ENCODE measurements at places on chromosomes 12 and 14. TPM values are rescaled to one million over a fixed set of nuclear protein-coding genes. Genes with fewer than 3 reads are reported as not detected.

DNA sequence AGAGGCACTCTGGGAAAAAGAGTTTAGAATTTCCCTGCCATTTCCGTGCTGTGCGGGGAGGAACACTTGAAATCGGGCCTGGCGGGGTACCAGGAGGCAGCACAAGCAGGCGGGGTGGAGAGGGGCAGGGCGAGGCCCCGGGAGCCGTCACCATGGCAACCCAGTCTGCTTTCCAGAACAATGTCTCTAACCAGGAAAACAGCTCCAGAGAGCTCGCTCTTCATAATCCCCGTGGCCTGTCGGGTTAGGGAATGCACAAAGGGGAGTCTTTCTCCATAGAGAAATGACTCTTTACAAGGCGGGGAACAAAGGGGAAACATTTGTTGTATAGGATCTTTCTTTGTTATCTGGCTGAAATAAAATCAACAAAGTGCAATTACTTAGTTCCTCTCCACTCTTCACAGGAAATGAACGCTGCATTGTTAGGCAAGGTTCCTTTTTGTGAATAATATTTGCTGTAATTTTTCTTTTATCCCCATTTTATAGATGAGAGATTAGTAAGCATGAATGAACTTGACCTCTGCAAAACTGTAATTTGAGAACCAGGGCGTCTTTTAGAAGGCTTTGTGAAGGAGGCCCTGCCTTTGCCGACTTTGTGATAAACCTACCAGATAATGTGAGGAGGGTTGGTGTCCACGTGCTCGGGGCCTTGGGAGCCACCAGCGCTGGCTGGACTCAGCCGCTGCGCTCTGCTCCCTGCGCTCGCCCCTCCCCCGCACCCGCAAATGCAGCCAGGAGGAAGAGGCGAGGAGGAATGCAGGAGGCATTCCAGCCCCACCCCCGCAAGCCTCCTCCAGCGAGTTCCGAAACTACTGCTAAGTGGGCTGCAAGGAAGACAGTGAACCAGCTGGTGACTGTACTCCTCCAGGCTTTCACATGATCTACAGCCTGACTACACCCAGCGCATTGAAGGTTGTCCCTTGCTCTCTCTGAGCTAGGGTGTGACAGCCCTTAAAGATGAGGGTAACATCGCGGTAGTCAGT lies 105.2 kb upstream of the ATF7IP start:
- H3K4me1 ChIP-seq: peaks cover 39% of the 10 kb centered on the region
- H3K27me3 ChIP-seq: no peaks in the 10 kb centered on the region
- no peak for DNase-seq
- H3K4me3 ChIP-seq: no peak overlapping the region
- peak overlapping the region; percentile 8 for H3K27ac ChIP-seq

DNA sequence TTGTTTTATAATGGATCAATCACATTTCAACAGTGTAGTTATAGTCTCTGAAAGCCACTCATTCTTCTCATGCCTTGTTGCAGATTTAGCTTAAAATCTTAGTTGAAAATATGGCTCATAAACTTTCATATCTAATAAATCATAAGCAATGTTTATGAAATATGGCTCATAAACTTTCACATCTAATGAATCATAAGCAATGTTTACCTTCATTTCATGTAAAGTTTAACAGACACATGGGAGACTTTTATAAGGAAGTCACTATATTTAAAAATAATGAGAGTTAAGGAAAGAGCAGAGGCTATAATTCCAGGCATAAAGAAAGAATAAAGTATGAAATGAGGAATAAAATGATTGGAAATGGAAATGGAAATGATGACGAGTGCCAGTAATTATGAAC lies 1042.1 kb downstream of the FSCB start:
- H3K27ac ChIP-seq: no peak overlapping the region
- H3K4me3 ChIP-seq: no peak overlapping the region
- no peaks in the 10 kb centered on the region for H3K36me3 ChIP-seq
- H3K27me3 ChIP-seq: no peaks in the 10 kb centered on the region
- no peak for DNase-seq

DNA sequence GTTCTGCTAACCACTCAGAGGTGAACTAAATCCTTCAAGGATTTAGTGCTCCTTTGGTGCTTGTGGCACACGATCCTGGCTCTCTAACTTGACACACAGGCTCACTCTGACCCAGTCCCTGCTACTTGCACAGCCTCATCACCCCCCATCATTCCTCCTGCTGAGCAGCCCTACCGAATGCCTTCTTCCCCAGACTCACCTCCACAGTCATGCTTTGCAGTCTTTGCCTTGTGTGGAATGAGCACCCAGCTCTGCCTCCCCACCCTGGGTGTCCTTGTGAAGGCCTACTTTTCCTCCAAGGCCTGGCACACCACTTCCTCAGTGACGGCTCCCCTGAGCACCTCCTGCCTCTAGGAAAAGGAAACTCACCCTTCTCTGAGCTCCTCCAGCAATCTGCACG lies 7.9 kb upstream of the TINF2 start:
- no peaks in the 10 kb centered on the region for H3K36me3 ChIP-seq
- H3K27me3 ChIP-seq: no peaks in the 10 kb centered on the region
- H3K4me3 ChIP-seq: no peak overlapping the region
- H3K4me1 ChIP-seq: peaks cover 32% of the 10 kb centered on the region
- DNase-seq: no peak

DNA sequence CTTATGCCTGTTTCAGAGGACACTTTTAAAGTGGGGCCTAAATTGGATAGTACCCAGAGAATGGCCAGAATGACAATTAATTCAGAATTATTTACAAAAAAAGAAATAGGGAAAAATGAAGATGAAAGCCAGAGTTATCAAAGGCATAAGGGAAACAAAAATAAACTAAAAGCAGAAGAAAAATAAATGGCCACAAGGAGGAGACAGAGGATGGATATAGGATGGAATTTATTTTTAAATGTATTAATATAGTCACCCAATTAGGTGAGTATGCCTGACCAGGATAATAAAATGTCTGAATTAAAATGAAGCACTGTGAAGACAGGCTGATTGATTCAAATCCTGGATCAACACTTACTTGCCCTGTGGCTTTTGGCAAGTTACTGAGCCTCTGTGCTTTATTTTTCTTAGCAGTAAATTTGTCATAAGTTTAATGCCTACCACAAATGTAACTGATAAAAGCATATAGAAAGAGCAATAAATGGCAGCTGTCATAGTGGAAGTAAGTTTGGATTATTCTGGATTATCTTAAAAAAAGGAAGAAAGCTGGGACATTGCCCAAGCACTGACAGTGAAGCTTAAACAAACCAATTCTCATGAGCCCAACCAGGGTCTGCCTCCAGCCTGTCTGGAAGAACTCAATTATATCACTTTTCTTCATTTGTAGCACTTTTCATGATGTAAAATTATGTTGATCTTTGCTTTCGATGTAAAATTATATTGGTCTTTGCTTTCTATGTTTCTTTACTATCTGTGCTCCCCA lies 3.5 kb downstream of the CLEC9A start:
- no peaks in the 10 kb centered on the region for H3K27me3 ChIP-seq
- no peak for DNase-seq
- H3K4me1 ChIP-seq: no peaks in the 10 kb centered on the region
- no peak overlapping the region for H3K4me3 ChIP-seq
- no peaks in the 10 kb centered on the region for H3K36me3 ChIP-seq
- no peak overlapping the region for H3K27ac ChIP-seq

GRCh38 chr12:26246483-26247164 lies 51.3 kb downstream of the SSPN start:
- DNase-seq: no peak
- no peaks in the 10 kb centered on the region for H3K36me3 ChIP-seq
- no peaks in the 10 kb centered on the region for H3K4me1 ChIP-seq
- H3K27ac ChIP-seq: no peak overlapping the region

NOP9 gene
- 30.7 TPM for total RNA-seq

HCAR1 gene
- total RNA-seq: 0.27 TPM

NOVA1 gene
- total RNA-seq: not detected

LRRIQ1 gene
- total RNA-seq: not detected

TAS2R20 gene
- 0.36 TPM for total RNA-seq

SLC17A8 gene
- total RNA-seq: not detected
